Mammary epithelial cell (primary cell): ENCODE measurements at places on chromosomes 16 and 17. TPM values are rescaled to one million over a fixed set of nuclear protein-coding genes. Genes with fewer than 3 reads are reported as not detected.

The DYNLRB2 gene
- 0.33 TPM for total RNA-seq

- peak; percentile 46 for DNase-seq
Observed at GRCh38 chr17:38663125-38663751, 11.5 kb downstream of the EPOP start.

The AURKB gene
- total RNA-seq = 1.8 TPM

The PEMT gene
- total RNA-seq = 34.5 and 57.1 TPM in 2 replicates

The KRTAP9-4 gene
- total RNA-seq = not detected in 2 replicates

GRCh38 chr16:57575468-57576277, 33.2 kb downstream of the ADGRG5 start:
- no peak for DNase-seq
